Activated T-cell treated with anti-CD3 and anti-CD28 coated beads for 24 hours (primary cell): ENCODE measurements at places on chromosomes 2 and 18.

DNA sequence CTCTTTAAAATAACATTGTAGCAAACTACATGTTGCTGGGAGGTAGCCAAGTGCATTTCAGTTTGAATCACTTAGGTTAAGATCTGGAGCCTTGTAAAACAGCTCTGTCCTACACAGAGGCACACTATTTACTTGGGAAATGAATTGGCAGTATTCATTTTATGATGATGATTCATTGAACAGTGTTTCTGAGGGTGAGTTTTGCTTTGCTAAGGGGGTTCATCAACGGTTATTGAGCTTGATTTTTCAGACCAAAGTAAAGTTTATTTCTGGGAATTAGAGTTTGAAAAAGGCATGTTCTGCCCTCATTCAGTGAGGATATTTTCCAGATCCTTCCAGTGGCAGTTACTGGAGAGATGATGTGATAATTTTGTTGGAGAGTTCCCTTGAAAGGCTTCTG, 55.6 kb downstream of the CCDC85A start:
- DNase-seq, result no peak

DNA sequence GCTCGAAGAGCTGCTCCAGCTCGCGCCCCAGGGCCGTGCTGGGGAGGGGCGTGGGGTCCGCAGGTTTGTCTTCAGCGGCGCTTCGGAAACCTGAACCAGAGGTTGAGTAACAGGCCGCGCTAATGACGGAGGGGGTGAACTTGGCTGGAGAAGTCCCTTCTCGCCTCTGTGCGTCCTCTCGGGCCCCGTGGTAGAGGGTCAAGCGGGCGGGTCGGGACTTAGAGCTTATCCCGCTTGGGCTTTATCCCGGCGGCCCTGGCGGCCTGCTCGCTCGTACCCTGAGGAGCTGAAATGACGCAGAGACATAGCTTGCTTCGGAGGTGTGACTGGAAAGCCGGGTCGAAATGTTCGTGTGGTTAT, 479 bp downstream of the RNMT start:
- DNase-seq, result peak; percentile 14

- DNase-seq, result no peak
Observed at GRCh38 chr18:76913583-76913982, 91.2 kb downstream of the ZNF236 start.

DNA sequence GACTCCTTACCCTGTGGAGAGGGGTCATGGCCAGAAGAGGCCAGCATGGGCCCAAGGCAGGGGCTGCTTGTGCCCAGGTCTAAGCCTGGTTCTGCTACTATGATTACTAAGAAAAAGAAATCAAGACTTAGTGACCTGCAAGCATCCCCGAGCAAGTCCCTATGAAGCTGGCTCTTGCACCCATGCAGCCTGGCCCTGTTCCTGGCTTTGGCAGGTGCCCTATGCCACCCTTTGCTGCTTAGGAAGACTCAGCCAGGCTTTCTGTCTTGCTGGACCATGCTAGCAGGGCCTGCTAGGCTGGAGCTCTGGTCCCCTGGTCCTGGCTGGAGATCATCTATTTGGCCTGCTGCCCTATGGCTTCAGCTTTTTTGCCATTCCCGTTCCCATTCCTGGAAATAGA, 309.4 kb upstream of the EPAS1 start:
- no peak for DNase-seq

GRCh38 chr2:98737848-98738247, 6.9 kb upstream of the MGAT4A start:
- no peak for DNase-seq

DNA sequence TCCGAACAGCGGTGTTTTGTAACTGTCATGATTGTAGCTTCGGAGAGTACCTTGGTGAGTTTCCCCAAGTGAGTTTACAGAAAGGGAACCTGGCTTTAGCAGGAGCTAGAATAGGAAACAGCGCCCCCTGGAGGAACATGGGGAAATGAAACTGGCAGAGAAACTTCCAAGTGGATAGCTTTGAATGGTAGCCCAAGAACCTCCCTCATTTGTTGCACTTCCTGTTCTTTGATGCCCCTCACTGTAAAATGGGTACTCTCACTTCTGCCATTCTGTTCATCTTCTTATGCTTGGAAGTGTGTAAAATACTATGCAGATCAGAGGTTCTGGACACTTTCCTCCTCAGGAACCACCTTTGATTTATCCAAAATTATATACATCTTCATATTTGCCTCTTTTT, 36.2 kb downstream of the CHST10 start:
- DNase-seq, result peak; percentile 61

DNA sequence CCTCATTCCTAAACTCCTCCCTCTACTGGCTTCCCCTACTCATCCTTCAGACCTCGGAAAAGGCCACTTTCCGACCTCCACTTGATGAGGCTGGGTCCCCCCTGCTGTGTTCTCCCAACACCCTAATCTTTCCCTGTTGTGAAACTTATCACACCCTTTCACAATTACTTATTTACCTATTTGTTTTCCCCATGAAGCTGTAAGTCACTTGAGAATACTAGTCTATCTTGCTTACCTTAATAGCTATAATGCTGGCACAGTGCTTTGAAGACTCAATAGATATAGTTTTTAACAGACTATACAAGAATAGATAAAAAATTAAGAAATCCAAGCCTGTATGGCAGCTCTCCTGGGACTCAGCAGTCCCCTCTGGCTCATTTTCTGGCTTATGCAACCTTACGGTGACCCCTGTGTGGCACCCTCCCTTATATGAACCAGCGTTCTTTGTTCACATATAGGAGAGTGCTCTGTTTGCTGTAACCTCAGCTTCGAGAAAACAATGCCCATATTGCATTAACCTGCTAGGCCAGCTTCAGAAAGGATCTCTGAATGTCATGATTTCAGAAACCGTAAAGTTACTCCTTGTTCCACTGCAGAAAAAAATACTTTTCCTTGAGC, 220.4 kb upstream of the PKDCC start:
- DNase-seq, result no peak

GRCh38 chr2:96764253-96764637, 3.5 kb downstream of the CNNM4 start:
- DNase-seq, result no peak

DNA sequence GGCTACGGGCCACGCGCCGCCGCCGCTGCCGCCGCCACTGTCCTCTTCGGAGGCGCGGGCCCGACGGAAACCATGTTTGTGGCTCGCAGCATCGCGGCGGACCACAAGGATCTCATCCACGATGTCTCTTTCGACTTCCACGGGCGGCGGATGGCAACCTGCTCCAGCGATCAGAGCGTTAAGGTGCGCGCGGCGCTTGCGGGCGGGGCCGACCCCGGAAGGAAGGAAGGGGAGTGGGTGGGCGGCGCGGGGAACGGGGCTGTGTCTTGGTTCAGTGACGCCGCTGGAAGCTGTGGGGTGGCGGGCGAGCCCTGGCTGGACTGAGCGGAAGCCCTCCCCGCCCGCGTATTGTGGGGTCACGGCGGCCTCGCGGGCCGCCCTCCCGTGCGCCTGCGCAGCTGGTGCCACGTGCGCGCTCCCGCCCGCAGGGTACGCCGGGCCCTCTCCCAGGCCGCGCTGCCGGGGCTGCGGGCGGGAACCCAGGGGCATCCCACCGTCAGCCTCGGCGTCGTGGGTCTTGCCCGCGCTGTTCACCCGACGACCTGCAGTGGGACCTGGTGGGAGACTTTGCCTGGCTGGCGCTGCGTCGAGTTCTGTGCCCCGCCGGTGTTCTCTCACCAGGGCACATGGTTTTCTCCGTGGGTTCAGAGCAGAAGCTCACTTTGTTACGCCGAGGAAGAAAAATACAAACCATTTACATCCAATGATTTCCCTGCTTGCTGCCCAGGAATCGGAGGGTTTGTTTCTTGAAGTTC, 416 bp downstream of the SEH1L start:
- DNase-seq, result peak; percentile 97

GRCh38 chr2:138515092-138515491, 13.5 kb downstream of the SPOPL start:
- no peak for DNase-seq

DNA sequence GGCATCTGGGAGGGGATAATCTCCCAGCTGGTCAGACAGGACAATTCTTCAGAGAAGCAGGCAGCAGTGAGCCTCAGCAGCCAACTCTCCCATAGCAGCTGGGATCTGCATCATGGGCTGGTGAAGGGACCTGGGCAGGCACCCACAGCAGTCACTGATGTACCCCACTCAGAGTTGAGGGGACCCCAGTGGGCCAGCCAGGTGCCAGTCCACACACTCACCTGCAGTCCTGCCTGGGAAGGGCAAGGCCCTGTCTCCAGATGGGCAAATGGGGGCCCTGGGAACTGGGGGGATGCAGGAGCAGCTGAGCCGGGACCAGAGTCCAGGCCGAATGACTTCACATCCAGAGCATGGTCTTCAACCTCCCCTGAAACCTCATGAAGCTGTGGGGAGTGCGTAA, 170.4 kb downstream of the ZFP36L2 start:
- DNase-seq, result no peak

- no peak for DNase-seq
Observed at GRCh38 chr2:16321872-16322271, 343.8 kb downstream of the CYRIA start.

- DNase-seq, result no peak
Observed at GRCh38 chr2:147711031-147711430, 133.8 kb upstream of the ACVR2A start.

GRCh38 chr2:189276277-189276676, 96.7 kb upstream of the COL5A2 start:
- no peak for DNase-seq

DNA sequence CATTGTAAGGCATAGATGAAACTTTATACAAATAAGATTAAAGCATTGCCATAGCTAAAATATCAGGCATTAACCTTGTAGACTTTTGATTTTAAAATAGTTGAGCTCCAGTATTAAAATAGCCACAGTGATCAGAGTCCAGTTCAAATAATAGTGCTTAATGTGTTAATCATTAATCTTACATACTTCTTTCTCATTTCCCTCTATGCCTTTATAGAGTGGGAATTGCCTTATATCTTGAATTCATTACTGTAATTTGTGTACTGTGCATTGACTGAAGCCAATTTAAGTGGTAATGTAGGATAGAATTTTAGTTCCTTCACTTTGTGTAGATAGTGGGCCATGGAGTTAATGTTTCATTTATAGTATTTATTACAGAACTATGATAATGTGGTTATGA, 549.2 kb upstream of the VWC2L start:
- DNase-seq, result no peak

DNA sequence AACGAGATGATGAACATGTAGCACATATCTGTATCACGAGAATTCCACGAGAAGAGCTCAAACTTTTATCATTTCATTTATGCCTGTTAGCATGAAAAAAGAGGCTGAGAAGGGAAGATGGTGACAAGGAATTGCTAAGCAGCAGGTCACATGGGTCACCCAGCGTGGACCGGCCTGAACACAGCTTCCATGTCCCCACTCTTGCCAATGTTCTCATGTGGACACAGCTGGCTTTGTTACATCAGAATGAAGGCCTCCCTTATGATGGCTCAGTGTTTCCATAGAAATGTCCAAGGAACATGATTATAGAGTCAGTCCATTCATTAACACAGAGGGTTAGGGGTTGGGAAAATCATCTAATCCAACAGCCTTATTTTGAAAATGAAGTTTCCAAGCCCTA, 215.4 kb downstream of the CMPK2 start:
- no peak for DNase-seq

GRCh38 chr18:5152343-5153020, 44.6 kb downstream of the AKAIN1 start:
- DNase-seq, result no peak
